ENCODE measurements at places on chromosomes 11 and 22. TPM values are rescaled to one million over a fixed set of nuclear protein-coding genes. Genes with fewer than 3 reads are reported as not detected.

DNA sequence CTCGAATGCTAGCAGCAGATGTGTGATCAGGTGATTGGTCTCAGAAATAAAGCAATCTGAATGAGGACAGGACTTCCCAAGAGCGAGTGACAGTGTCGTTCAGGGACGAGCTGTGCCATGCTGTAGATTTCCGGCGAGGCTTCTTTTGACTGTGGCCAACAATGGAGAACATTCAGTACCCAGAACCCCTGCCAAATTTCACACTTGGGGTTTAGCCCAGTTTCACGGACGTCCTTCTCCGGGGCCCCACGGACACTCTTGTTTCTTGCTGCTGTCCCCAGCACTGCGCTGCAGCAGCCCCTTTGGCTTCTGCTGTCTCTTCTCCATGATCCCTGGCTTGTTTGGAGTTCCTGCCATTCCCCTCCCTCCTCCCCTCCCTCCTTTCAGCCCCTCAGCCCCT is 115.1 kb upstream of the GRAMD1B start:
- DNase-seq, result no peak

The RIMBP3B gene
- polyA plus RNA-seq, result 0.05 TPM

- DNase-seq, result no peak
Observed at GRCh38 chr11:20729597-20730105, 60.3 kb downstream of the NELL1 start.

GRCh38 chr11:68181719-68182451 is 31.2 kb downstream of the KMT5B start:
- no peak for DNase-seq

DNA sequence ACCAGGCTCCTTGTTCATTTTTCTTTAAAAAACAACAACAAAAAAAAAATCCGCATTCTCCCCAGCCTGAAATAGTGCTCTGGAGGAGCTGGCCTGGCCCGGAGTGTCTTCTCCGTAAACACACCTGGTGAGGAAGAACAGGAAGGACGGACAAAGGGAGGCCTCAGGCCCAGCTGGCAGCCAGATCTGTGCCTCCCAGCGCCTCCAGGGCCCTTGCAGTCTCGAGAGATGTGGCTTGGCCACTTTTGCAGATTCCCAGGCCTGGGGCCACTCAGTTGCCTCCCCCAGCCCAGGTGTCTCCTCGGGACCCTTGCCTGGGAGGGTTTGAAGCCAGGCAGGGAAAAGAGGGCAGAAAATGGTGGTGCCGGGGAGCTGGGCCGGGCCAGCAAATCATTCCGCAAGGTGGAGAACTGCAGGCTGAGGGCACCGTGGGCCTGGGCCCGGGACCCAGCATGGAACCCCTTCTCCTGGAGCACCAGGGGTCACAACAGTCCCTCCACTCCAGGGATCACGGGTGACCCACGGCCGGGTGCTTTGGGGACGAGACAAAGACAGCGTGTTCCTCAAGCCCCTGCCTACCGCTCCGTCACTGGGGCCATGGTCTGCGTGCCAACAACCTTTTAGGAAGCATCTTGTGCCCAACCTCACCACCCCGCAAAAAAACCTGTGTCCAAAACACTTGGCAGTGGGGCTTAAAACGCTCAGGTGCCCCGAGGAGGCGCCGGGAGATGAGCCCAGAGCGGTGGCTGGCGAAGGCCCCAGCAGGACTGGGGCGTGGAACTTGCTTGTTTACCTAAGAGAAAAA is 67.1 kb upstream of the WNT7B start:
- no peak for DNase-seq

The OR6T1 gene
- polyA plus RNA-seq, result not detected

The RIC3 gene
- polyA plus RNA-seq, result 49.9 TPM

GRCh38 chr11:8067929-8068575 is 13.0 kb upstream of the TUB start:
- no peak for DNase-seq

- DNase-seq, result no peak
Observed at GRCh38 chr11:95750101-95750500, 39.5 kb downstream of the FAM76B start.

DNA sequence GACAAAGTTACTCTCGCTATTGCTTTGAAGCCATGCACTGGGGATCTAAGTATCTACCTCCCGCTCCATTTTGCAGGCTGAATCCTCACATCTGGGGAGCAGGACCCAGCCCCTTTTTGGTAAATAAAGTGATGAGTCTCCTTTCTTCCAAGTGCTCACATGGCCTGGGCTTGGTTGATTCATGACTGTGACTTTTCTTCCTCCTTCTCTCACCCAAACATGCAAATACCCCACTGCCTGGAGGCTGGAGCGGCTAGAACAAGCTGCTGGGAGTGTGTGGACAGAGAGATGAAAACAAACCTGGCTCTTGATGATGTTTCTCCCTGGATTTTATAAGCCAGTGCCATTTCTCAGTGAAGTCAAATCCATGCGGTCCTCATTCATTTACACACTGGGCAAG is 72.7 kb downstream of the TRIM29 start:
- DNase-seq, result no peak

- no peak for DNase-seq
Observed at GRCh38 chr11:69445131-69445470, 36.4 kb upstream of the LINC01488 start.

- no peak for DNase-seq
Observed at GRCh38 chr11:69297787-69298266, 3.9 kb downstream of the MYEOV start.

The PMM1 gene
- polyA plus RNA-seq, result 69.2 TPM

Measured in pancreas (tissue), 10 donors.